T-cell (primary cell): ENCODE measurements at places on chromosomes 6 and 20. TPM values are rescaled to one million over a fixed set of nuclear protein-coding genes. Genes with fewer than 3 reads are reported as not detected.

DNA sequence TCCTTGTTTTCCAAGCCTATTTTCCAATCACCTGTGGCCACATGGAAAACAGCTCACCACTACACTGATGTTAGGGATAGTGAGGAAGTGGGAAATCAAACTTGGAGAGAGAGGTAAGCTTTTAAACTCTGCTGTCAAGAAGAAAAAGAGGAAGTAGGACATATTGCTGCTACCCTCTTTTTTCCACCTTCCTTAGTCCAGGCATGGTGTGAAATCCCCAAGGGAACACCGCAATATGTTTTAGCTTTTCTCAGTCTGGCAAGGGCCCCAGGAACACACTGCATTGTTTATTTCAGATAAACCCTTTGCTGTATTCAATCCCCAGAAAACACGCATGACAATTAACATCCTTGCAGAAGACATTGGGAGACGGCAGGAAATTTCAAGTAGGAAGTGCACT is 61.3 kb downstream of the HS3ST5 start:
- no peak overlapping the region for H3K4me3 ChIP-seq
- no peaks in the 10 kb centered on the region for H3K4me1 ChIP-seq
- no peak for DNase-seq
- no peaks in the 10 kb centered on the region for H3K36me3 ChIP-seq
- H3K27ac ChIP-seq, result no peak overlapping the region

GRCh38 chr6:85360794-85361642 is 88.9 kb upstream of the NT5E start:
- H3K4me3 ChIP-seq, result no peak overlapping the region
- no peak overlapping the region for H3K27ac ChIP-seq
- no peaks in the 10 kb centered on the region for H3K27me3 ChIP-seq
- no peaks in the 10 kb centered on the region for H3K4me1 ChIP-seq
- no peak for DNase-seq

MMP24 gene
- total RNA-seq, result 0.15 TPM

DNA sequence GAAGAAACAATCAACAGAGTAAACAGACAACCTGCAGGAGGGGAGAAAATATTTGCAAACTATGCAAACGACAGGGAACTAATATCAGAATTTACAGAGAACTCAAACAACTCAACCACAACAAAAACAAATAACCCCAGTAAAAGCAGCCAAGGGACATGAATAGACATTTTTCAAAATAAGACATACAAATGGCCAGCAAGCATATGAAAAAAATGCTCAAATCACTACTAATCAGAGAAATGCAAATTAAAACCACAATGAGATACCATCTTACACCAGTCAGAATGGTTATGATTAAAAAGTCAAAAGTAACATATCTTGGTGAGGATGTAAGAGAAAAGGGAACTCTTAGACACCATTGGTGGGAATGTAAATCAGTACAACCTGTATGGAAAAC is 215.0 kb downstream of the THBS2 start:
- DNase-seq, result no peak
- H3K27me3 ChIP-seq, result no peaks in the 10 kb centered on the region
- no peaks in the 10 kb centered on the region for H3K36me3 ChIP-seq
- no peak overlapping the region for H3K4me3 ChIP-seq
- H3K4me1 ChIP-seq, result no peaks in the 10 kb centered on the region

RAET1L gene
- not detected for total RNA-seq

DNA sequence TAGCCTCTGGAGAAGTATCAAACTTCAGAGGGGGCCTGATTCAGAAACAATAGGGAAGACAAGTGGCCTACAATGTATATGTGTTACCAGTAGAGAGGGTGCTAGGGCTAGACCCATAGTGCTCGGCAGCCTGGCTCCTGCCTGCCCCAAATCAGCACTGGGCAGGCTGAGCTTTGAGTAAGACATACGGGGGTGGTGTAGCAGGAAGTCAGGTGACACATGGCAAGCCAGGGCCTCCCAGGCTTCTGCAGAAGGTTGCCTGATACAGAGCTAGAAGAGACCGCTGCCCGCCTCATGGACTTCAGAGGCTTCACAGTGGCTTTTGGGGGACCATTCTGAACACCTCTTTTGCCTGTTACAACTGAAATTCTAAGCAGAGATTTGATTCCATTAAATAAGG is 43.4 kb downstream of the RALY start:
- H3K27me3 ChIP-seq, result no peaks in the 10 kb centered on the region
- H3K36me3 ChIP-seq, result peaks cover 5% of the 10 kb centered on the region
- DNase-seq, result peak; percentile 38
- no peak overlapping the region for H3K4me3 ChIP-seq
- H3K27ac ChIP-seq, result no peak overlapping the region
- H3K4me1 ChIP-seq, result peaks cover 20% of the 10 kb centered on the region
